ENCODE measurements at places on chromosomes 4 and X.
A peak's percentile ranks its signal among the peaks of the same experiment; 100 is the strongest.

DNA sequence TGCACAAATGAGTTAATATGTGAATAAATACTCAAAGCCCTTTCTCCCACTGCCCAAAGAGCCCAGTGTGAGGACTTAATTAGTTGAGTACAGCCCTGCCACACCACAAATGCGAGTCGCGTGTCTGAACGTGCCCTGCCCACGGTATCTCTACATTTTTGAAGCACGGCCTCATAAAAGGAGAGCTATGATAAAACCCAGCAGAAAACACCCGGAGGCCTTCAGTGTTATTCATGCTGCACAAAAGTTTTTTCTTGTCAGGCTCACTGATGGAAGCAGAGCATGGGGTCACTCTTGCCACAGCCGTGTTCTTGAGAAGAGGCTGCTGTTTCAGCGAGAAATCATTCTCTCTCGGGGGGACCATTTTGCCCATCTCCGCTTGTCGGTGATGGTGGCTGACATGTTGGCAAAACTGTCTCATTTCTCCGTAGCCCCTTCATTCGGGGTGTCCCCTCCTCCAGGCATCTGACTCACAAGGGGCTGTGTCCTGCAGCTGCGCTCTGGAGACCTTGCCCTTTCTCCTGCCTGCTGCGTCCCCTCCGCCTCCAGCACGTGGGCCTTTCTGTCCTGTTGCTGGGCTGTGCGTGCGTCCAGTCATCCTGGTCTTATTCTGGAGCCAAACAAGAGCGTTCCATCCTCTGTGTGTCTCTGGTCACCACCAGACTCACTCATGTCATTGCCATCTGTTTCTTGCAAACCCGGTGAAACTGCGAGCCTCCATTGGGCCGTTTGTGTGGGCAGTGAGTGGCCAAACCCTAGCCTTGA is 88.8 kb downstream of the SORCS2 start:
- DNase-seq: no peak

- no peak for DNase-seq
These were observed 31.5 kb downstream of the NOP14 start for GRCh38 chr4:2931512-2932301.

GRCh38 chrX:110327336-110327735 is 9.5 kb upstream of the AMMECR1 start:
- no peak for DNase-seq

DNA sequence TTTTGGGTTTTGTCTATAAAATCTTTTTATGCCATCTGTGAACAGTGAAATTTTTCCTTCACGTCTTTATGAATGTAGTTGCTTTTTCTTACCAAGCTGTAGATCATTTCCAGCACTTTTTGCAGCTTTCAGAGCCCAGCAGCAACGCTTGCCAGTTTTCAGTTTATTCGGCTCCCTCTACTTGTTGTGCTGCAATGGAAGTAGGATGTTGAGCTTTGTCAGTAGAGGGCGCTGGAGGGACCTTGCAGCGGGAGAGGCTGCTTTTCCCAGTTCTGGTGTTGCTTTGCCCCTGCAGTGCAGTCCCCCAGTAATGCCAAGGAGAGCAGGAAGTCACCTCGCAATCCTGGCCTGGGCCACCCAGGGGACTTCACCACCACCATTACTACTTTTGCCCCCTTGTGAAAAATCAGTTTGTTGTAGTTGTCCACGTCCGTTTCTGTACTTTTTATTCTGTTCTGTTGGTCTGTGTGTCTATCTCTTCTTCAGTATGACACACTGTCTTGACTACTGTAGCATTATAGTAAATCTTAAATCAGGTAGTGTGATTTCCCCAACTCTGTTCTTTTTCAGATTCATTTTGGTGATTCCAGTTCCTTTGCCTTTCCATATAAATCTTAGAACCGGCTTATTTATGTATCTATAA is 21.8 kb downstream of the CMC4 start:
- peak; percentile 67 for DNase-seq

- DNase-seq: no peak
These were observed 9.2 kb downstream of the VCX start for GRCh38 chrX:7852166-7852565.

- peak; percentile 28 for DNase-seq
These were observed 127.6 kb upstream of the RBPJ start for GRCh38 chr4:26192899-26193869.

DNA sequence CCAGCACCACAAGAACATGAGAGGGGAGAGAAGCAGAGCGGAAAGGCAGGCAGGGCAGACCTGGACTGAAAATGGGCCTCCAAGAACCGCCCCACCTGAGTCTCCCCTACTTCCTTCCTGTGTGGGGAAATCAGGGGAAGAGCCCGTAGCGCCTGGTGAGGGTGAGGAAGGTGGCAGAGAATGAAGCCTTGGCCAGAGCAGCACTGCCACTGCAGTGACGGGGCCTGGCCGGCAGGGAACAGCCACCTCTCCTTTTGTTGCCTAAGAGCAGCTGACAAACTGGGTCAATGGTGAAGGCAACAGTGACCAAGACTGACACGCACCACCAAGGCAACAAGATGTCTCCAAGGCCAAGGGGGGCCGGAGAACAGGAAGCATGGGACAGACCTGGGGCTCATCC is 58.4 kb upstream of the CBR4 start:
- DNase-seq: no peak

- no peak for DNase-seq
These were observed 100.1 kb upstream of the SCML1 start for GRCh38 chrX:17637235-17637634.

- DNase-seq: no peak
These were observed 88.6 kb upstream of the IL1RAPL1 start for GRCh38 chrX:28498658-28499057.

GRCh38 chrX:134137341-134137740 is 99.6 kb upstream of the CCDC160 start:
- no peak for DNase-seq

GRCh38 chrX:68574240-68574639 is 73.2 kb upstream of the STARD8 start:
- no peak for DNase-seq

- DNase-seq: no peak
These were observed 112.1 kb downstream of the CDKL5 start for GRCh38 chrX:18537524-18537923.

GRCh38 chrX:71870208-71871098 is 40.2 kb upstream of the NHSL2 start:
- DNase-seq: no peak

DNA sequence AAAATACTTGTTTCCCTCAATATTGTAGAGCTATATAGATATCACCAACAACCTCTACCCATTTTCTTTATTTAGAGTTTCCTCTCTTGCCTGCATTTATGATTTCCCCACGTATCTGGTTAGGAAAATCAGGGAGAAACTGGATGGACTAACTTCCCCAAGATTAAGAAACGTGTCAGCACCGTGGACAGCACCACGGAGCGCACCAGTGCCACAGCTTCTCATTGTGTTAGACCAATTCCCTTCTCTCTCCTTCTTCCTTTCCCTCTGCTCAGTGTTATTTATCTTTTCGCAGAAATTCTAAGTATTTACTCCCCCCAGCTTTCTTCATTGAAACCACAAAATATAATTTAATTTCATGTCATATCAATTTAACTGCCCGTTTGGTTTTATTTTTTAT is 568.6 kb upstream of the BOD1L1 start:
- peak; percentile 74 for DNase-seq

GRCh38 chrX:40358994-40359393 is 221.8 kb upstream of the ATP6AP2 start:
- DNase-seq: no peak

DNA sequence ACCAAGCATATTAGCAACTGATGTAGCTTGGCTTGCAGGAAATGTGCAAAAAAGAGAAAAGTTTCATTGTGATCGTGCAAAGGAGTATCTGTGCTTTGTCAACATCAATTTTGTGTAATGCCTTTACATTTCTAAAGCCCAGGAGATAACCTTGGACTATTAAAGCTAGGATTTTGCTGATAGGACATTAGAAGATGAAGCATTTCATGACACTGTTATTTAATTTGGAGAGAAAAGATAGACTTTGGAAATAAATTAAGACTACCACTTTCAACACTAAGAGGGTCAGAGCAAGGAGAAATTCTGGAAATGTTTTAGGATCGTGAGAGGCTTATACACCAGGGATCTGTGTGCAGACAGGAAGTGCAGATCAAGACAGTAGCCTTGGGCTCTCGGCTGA is 120.6 kb upstream of the MID1 start:
- peak; percentile 25 for DNase-seq

GRCh38 chr4:169854090-169854489 is 96.3 kb upstream of the HPF1 start:
- no peak for DNase-seq

GRCh38 chrX:155046129-155046810 is 19.6 kb downstream of the FUNDC2 start:
- no peak for DNase-seq

DNA sequence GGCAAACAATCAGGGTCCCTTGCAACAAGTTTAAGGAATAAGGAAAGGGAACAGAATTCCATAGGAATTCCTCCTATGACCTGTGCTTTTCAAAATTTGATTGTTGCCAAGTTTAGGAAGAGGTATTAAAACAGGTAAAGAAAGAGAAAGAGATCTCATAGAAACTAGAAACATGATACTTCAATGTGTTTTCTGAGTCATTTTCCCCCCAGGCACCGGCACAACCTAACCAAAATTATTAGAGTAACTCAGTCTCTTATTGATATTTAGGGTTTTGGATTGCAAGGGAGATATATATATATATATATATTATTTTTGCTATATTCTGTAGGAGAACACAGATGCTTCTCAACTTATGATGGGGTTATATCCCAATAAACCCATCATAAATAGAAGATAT is 278.0 kb upstream of the DKK2 start:
- DNase-seq: no peak

DNA sequence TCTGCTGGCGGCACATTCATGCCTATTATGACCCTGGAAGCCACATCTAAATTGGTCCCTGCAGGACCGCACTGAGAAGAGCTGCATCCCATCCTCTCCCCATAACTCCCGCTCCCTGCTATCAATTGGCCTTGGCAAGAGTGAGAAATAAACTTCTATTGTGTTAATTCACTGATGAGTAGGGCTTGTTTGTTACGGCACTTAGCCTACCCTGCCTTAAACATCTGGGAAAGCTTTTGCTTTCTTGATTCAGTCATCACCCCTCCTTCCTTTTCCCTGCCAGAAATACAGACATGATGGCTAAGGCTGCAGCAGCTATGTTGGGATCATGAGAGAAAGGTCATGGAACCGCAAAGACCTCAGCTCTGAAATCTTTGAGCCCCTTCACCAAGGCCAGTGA is 36.5 kb downstream of the SUPT20HL2 start:
- no peak for DNase-seq

GRCh38 chrX:54484666-54485065 is 11.4 kb downstream of the FGD1 start:
- no peak for DNase-seq

GRCh38 chr4:155638195-155638965 is 28.3 kb upstream of the GUCY1A1 start:
- DNase-seq: no peak

GRCh38 chr4:112938461-112939058 is 110.9 kb upstream of the ANK2 start:
- peak; percentile 52 for DNase-seq

DNA sequence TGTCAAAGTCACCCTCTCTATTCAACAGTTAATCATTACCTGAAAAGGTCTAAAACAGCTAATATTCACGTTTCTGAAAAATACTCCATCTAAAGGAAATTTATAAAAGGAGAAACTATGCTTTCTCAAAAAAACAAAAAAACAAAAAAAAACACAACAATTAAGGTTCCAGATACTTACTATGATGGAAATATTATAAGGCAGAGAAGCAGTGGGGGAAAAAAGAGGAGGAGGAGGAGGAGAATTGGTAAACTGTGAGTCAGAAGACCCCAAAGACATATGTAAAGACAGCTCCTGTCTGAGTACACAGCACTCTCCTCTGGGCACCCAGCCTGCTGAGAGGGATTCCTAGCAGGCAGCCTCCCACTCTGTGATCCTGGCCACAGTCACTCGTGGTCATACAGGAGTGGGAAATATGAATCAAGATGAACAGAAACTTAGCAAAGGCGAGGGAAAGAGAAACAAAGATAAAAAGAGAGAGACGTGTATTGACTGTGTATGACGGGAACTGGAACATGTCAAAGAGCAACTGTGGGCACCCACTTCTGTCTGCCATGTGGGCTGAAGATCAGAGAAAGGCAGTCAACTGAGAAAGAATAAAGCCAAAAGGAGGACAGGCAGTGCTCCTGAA is 12.5 kb downstream of the KLHL15 start:
- no peak for DNase-seq

DNA sequence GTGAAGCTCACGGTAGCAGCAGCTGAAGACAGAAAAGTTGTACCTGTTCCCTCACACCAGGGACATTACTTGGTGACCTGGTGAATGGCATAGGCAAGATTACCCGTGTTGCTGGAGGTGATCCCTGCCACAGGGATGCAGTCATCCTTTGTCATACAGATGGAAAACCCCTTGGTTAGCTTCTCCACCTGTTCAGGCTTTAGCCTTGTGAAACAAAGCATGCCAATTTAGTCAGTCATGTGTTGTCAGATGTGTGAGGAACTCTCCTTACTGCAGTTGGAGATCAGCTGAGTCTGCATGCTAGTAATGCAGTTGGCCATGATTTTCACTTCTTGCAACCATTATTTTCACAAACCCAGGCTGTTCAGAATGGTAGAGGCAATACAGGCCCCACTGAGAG is 41.0 kb downstream of the AMELX start:
- no peak for DNase-seq

DNA sequence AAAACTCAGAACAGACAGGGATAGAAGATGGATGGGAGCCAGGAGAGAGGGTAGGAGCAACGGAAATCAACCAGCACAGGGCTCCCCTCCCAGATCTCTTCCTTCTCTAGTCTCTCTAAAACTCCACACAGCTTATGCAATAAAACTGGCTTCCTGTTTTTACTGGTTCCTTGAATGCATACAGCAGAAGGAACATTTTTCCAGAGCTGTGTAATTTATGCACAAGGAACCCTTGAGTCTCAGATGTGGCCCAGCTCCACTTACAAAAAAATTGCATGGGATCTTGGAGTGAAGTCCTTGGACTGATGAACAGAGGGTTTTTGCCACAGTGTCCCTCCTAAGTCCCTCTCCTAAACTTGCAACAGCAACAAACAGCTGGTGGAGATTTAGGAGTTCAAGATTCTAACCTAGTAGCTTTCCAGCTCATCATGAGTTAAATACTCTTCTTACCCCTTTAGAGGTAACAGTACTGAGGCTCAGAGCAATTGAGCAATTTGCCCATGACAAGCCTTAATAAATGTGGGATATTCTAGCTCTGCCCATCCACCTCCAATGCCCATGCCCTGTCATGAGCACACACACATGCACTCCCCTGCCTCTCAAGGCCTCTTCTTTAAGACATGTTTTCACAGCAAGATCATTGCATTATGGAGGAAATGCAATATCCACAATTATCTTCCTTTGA is 18.4 kb upstream of the CC2D2A start:
- peak; percentile 66 for DNase-seq

DNA sequence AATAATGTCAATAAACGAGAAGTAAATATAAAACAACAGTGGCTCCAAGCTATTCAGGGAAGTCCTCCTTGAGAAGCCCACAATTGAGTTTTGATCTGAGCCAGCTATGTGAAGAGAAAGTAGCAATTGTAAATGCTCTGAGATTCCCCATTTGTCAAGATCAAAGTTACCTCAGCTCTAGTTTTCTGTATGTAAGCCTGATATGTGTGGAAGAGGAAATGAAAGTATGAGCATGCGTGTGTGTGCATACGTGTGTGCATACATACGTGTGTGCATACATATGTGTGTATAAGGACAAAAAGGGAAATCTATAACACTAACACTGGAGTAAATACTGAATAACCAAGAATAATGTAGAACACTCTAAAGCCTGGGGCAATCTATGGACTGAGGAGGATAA is 130.3 kb downstream of the SCFD2 start:
- no peak for DNase-seq

GRCh38 chr4:5300283-5300682 is 249.0 kb downstream of the STK32B start:
- no peak for DNase-seq

All from fibroblast of villous mesenchyme (primary cell).